A549 treated with RU486 at 1 μM for 4 hours (cell line): ENCODE measurements at places on chromosomes 2 and 18. TPM values are rescaled to one million over a fixed set of nuclear protein-coding genes. Genes with fewer than 3 reads are reported as not detected.

Gene ITGB6
- total RNA-seq: 0.62 to 1.5 TPM (median 1.1 TPM) in 5 replicates

Gene RAPH1
- total RNA-seq: 5.6 to 6.8 TPM (median 6.4 TPM) in 5 replicates

Gene CMPK2
- total RNA-seq: 0.72 to 1.5 TPM (median 0.96 TPM) in 5 replicates

Gene ACP1
- 192 to 265 TPM (median 199 TPM) in 5 replicates for total RNA-seq

Gene PLCL1
- not detected in 5 replicates for total RNA-seq

Gene GAL3ST2
- total RNA-seq: 0.10 to 0.36 TPM (median 0.23 TPM) in 4 of 5 replicates, not detected in the other

Gene L3MBTL4
- not detected in 5 replicates for total RNA-seq

Gene NEUROD1
- not detected in 5 replicates for total RNA-seq

Gene CYP26B1
- total RNA-seq: 11.5 to 16.3 TPM (median 14.2 TPM) in 5 replicates

Gene KRTCAP3
- total RNA-seq: 0.66 to 1.1 TPM (median 0.73 TPM) in 5 replicates

Gene HTR2B
- 0.06 to 0.11 TPM (median 0.06 TPM) in 3 of 5 replicates, not detected in the others for total RNA-seq

Gene ALK
- total RNA-seq: not detected in 5 replicates

Gene STPG4
- total RNA-seq: 0.10 to 0.17 TPM in 2 of 5 replicates, not detected in the others

Gene BOLL
- total RNA-seq: not detected in 5 replicates

Gene CARF
- 0.88 to 1.4 TPM (median 1.1 TPM) in 5 replicates for total RNA-seq

Gene DNAH6
- total RNA-seq: 0.09 to 0.19 TPM (median 0.11 TPM) in 4 of 5 replicates, not detected in the other

Gene CTNNA2
- 0.13 to 0.89 TPM (median 0.22 TPM) in 5 replicates for total RNA-seq

Gene TEKT4
- not detected in 5 replicates for total RNA-seq

Gene ATP6V1C2
- total RNA-seq: 0.06 to 0.30 TPM (median 0.14 TPM) in 5 replicates

Gene CCDC74B
- total RNA-seq: 5.4 to 7.8 TPM (median 6.5 TPM) in 5 replicates

Gene ALPP
- 0.42 to 0.58 TPM (median 0.47 TPM) in 5 replicates for total RNA-seq

Gene SPP2
- total RNA-seq: not detected in 5 replicates

Gene TNS1
- 5.3 to 13.3 TPM (median 9.4 TPM) in 5 replicates for total RNA-seq

Gene MC5R
- total RNA-seq: 0.07 TPM in 1 of 5 replicates, not detected in the others

Gene GALR1
- total RNA-seq: not detected in 5 replicates

Gene EFR3B
- total RNA-seq: 11.7 to 14.9 TPM (median 13.9 TPM) in 5 replicates

Gene SIGLEC15
- total RNA-seq: 0.07 to 0.08 TPM (median 0.07 TPM) in 3 of 5 replicates, not detected in the others

Gene UGT1A5
- not detected in 5 replicates for total RNA-seq

Gene SERPINB3
- total RNA-seq: 0.09 to 0.21 TPM (median 0.14 TPM) in 3 of 5 replicates, not detected in the others

Gene CLEC4F
- total RNA-seq: not detected in 5 replicates

Gene ATP8B1
- total RNA-seq: 6.5 to 10.7 TPM (median 9.3 TPM) in 5 replicates

Gene UGT1A7
- 3.4 to 6.3 TPM (median 3.9 TPM) in 5 replicates for total RNA-seq

Gene SP5
- total RNA-seq: 0.05 TPM in 1 of 5 replicates, not detected in the others

Gene AGAP1
- total RNA-seq: 16.0 to 25.1 TPM (median 22.3 TPM) in 5 replicates

Gene RASGRP3
- 0.70 to 1.6 TPM (median 1.2 TPM) in 5 replicates for total RNA-seq

Gene REG3G
- not detected in 5 replicates for total RNA-seq

Gene OTOF
- 0.05 to 0.13 TPM (median 0.07 TPM) in 4 of 5 replicates, not detected in the other for total RNA-seq

Gene SUPT7L
- 26.9 to 33.7 TPM (median 31.6 TPM) in 5 replicates for total RNA-seq

Gene NEURL3
- total RNA-seq: 1.1 to 1.9 TPM (median 1.8 TPM) in 5 replicates

Gene CHRND
- total RNA-seq: not detected in 5 replicates

Gene MC2R
- total RNA-seq: not detected in 5 replicates
